Activated naive CD8-positive, alpha-beta T cell treated with anti-CD3 and anti-CD28 coated beads, Interleukin-2, amount 10 ng/mL, durations not matched to agents 7 days and 5 days (primary cell): ENCODE measurements at places on chromosomes 4 and X. TPM values are rescaled to one million over a fixed set of nuclear protein-coding genes. Genes with fewer than 3 reads are reported as not detected.

The FABP2 gene
- 0.11 TPM for total RNA-seq

The LAGE3 gene
- total RNA-seq: 34.8 TPM

GRCh38 chr4:18695733-18696527 lies 674.4 kb upstream of the LCORL start:
- no peak overlapping the region for H3K27ac ChIP-seq
- no peak overlapping the region for H3K4me3 ChIP-seq
- H3K27me3 ChIP-seq: peaks cover 2% of the 10 kb centered on the region

GRCh38 chrX:129006491-129006890 lies 516.8 kb downstream of the SMARCA1 start:
- H3K27ac ChIP-seq: no peak overlapping the region
- H3K4me3 ChIP-seq: no peak overlapping the region
- peaks cover 2% of the 10 kb centered on the region for H3K27me3 ChIP-seq
- no peaks in the 10 kb centered on the region for H3K36me3 ChIP-seq
- no peaks in the 10 kb centered on the region for H3K4me1 ChIP-seq
- no peak for DNase-seq

GRCh38 chr4:7256984-7257810 lies 64.9 kb downstream of the SORCS2 start:
- H3K4me1 ChIP-seq: no peaks in the 10 kb centered on the region
- H3K27ac ChIP-seq: no peak overlapping the region
- peaks cover 1% of the 10 kb centered on the region for H3K27me3 ChIP-seq
- DNase-seq: no peak
- no peak overlapping the region for H3K4me3 ChIP-seq

GRCh38 chrX:3501833-3502535 lies 155.5 kb upstream of the MXRA5 start:
- H3K27me3 ChIP-seq: no peaks in the 10 kb centered on the region
- no peak overlapping the region for H3K4me3 ChIP-seq
- H3K4me1 ChIP-seq: no peaks in the 10 kb centered on the region

The FNIP2 gene
- total RNA-seq: 15.7 TPM

GRCh38 chr4:180923486-180923885 lies 1319.7 kb upstream of the TENM3 start:
- H3K36me3 ChIP-seq: no peaks in the 10 kb centered on the region
- no peak overlapping the region for H3K27ac ChIP-seq
- H3K27me3 ChIP-seq: no peaks in the 10 kb centered on the region
- no peaks in the 10 kb centered on the region for H3K4me1 ChIP-seq
- DNase-seq: no peak
- no peak overlapping the region for H3K4me3 ChIP-seq

- H3K36me3 ChIP-seq: no peaks in the 10 kb centered on the region
- H3K4me3 ChIP-seq: no peak overlapping the region
- no peak overlapping the region for H3K27ac ChIP-seq
- peaks cover 8% of the 10 kb centered on the region for H3K27me3 ChIP-seq
These were observed 40.5 kb upstream of the HELT start for GRCh38 chr4:184977747-184978146.

- H3K4me1 ChIP-seq: peaks cover 2% of the 10 kb centered on the region
- H3K27ac ChIP-seq: no peak overlapping the region
- H3K4me3 ChIP-seq: no peak overlapping the region
- no peaks in the 10 kb centered on the region for H3K27me3 ChIP-seq
- H3K36me3 ChIP-seq: peaks cover 3% of the 10 kb centered on the region
These were observed 37.4 kb upstream of the SPON2 start for GRCh38 chr4:1209821-1210220.

DNA sequence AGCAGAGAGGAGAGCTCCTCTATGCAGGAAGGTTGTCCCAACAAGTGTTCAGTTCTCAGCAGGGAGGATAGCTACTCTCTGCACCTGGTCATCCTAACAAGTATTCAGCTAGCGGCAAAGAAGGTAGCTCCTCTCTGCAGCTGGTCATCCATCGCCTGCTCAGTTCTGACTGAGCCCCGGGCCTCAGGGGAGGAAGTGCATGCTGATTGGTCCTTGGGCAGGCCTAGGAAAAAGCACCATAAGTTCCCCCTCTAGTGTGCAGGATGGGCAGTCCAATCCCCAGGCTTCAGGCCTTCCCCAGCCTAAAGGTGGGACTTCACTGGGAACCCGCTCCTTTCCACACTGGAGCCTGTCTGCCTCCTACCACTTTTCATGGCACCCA lies 4.4 kb upstream of the FBXW7 start:
- no peak for DNase-seq
- no peak overlapping the region for H3K27ac ChIP-seq
- H3K4me1 ChIP-seq: peaks cover 22% of the 10 kb centered on the region
- peaks cover 19% of the 10 kb centered on the region for H3K36me3 ChIP-seq
- no peaks in the 10 kb centered on the region for H3K27me3 ChIP-seq

DNA sequence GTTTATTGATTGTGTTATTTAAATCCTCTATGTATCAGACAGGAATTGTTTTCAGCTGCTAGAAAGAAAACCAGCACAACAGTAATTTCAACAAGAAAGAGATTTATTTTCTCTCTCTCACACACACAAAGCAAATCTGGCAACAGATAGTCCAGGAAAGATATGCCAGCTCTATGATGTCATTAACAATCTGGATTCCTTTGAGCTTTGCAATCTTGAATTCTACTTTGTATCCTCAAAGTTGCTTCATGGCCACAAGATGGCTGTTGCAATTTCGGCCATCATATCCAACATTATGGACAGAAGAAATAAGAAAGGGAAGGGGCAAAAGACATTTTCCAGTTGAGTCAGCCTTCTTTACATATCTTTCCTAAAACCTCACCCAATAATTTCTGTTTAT lies 19.8 kb upstream of the FMR1 start:
- no peak overlapping the region for H3K4me3 ChIP-seq
- no peak for DNase-seq
- H3K27me3 ChIP-seq: no peaks in the 10 kb centered on the region
- H3K4me1 ChIP-seq: peaks cover 3% of the 10 kb centered on the region
- H3K36me3 ChIP-seq: no peaks in the 10 kb centered on the region
- H3K27ac ChIP-seq: no peak overlapping the region

The TKTL1 gene
- total RNA-seq: 1.2 TPM

DNA sequence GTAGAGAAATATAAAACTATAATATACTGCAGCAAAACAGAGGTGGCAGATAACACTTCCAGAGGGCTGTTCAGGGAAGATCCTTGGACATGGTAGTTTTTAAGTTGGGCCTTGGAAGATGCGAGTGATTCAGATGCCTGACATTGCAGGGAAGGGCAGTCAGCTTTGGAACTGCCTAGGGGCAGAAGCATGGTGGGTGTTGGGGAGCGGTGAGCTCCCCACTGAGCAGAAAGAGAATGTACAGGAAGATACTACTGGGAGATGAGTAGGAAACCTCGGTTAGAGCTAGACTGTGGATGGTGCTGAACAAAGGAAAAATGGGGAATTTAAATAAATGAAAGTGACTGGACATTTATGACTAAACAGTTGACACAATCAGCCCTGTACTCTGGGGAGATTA lies 24.9 kb upstream of the SEC24B start:
- no peak overlapping the region for H3K27ac ChIP-seq
- peaks cover 2% of the 10 kb centered on the region for H3K4me1 ChIP-seq
- H3K36me3 ChIP-seq: no peaks in the 10 kb centered on the region
- DNase-seq: no peak
- H3K4me3 ChIP-seq: no peak overlapping the region

The SATL1 gene
- total RNA-seq: not detected

- DNase-seq: no peak
- H3K27ac ChIP-seq: no peak overlapping the region
- H3K4me1 ChIP-seq: peaks cover 8% of the 10 kb centered on the region
- H3K27me3 ChIP-seq: no peaks in the 10 kb centered on the region
These were observed 72.6 kb downstream of the FAM53A start for GRCh38 chr4:1611501-1611870.

The GSX2 gene
- not detected for total RNA-seq

The HOPX gene
- total RNA-seq: 25.2 TPM

The PRRG3 gene
- total RNA-seq: not detected

DNA sequence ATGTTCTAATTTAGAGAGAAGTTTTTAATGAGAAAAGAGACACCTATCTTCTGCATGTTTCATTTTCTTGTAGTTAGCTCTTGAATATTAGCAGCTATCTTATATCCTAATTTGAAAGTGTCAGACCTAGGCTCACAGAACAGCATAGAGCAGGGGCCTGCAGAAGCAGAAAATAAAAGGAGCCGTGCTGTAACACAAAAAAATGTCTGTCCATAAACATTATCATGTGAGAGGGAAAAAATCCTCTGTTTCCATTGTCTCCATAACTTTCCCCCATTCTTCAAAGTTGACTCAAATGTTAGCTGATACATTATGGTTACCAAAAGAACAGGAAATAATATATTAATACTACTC lies 329.2 kb upstream of the EPHA5 start:
- no peak overlapping the region for H3K27ac ChIP-seq
- no peaks in the 10 kb centered on the region for H3K36me3 ChIP-seq
- H3K27me3 ChIP-seq: no peaks in the 10 kb centered on the region
- H3K4me3 ChIP-seq: no peak overlapping the region
- H3K4me1 ChIP-seq: no peaks in the 10 kb centered on the region
- no peak for DNase-seq

The GPC4 gene
- not detected for total RNA-seq

The ATP8A1 gene
- total RNA-seq: 55.3 TPM

The CABS1 gene
- total RNA-seq: not detected
